Common myeloid progenitor, CD34-positive (primary cell): ENCODE measurements at places on chromosomes 13 and 19.
A peak's percentile ranks its signal among the peaks of the same experiment; 100 is the strongest.

DNA sequence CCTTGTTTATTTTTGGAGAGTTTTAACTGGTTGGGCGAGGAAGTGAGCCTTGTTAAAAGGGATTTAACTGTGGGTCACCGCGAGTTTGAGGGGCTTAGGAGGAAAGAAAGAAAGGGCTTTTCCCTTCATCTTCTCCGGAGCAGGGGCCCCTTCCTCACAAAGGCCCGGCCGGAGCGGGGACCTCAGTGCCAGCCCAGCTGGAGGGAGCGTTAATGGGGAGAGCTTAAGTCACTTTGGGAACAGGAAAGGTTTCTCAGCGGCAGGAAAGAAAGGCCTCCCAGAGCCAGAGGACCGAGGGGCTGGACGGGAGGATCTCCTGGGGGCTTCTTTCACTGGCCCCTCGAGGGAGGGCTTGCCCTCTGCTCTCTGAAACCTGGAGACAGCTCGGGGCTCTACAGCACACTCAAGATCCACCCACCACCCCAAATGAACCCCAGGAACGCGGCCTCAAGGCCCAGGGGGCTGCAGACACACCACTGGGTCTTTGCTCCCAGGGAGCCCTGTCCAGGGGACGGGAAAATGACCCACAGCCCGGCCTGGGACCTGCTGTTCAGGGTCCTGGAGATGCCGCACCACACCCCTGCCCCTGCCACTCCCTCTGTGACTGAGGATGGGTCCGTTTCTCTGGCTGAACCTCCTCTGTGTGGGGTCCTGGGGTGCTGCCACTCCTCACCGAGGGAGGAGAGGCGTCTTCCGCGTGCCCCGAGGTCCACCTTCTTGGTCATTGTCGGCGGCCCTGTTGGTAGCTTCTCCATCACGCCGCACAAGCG is 128.3 kb downstream of the URI1 start:
- H3K4me3 ChIP-seq, result no peak overlapping the region
- DNase-seq, result no peak
- H3K36me3 ChIP-seq, result no peaks in the 10 kb centered on the region
- H3K27me3 ChIP-seq, result no peaks in the 10 kb centered on the region
- H3K4me1 ChIP-seq, result peaks cover 7% of the 10 kb centered on the region

DNA sequence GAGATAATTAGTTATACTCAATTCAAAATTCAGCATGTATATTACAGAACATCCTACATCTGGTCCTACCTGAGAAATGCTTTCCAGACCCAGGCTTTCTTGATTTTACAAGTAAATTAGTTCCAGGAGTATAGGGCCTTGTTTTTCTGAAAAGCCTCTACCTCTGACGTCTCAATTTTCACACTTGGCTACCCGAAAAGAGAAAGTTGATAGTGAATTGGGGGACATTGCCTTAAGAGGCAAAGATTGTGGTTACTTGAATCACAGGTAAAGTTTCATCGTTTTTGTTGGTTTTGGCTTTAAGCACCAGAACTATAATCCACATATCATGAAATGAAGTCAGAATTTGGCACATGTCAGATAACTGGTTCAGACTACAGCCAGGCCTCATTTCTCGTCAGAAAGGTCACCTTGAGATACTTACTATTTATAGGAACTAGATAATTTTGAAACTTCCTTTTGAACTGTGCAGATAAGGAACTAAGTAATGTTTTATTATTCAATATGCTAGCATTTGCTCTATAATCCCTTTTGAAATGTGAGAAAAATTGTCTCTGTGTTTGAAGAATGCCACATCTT is 30.8 kb downstream of the FAM124A start:
- H3K36me3 ChIP-seq, result no peaks in the 10 kb centered on the region
- peak; percentile 11 for DNase-seq
- H3K4me3 ChIP-seq, result no peak overlapping the region
- no peaks in the 10 kb centered on the region for H3K27me3 ChIP-seq

DNA sequence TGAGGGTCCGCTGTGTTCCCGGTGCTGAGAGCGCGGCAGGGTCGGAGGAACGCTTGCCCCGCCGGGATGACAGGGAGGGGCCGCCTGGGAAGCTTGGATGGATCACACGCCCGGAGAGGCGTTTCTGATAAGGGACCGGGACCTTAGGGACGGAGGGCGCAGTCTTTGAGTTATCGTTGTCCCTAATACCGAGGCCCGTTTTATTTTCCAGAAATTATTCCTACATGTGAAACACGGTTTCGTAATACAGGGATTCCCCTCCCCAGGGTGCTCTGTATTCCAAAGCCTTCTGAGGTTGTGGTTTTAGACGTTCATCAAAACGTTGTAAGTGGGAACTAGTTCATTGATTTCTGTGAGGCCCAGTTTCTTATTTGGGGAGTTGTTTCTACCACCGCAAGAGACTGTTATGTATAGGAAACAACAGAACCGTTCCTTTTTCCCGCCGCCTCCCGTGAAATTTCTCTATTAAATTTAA is 752 bp downstream of the PDCD5 start:
- peak; percentile 39 for DNase-seq
- peaks cover 33% of the 10 kb centered on the region for H3K4me1 ChIP-seq
- peak overlapping the region; percentile 28 for H3K27ac ChIP-seq
- H3K4me3 ChIP-seq, result peak overlapping the region; percentile 44

DNA sequence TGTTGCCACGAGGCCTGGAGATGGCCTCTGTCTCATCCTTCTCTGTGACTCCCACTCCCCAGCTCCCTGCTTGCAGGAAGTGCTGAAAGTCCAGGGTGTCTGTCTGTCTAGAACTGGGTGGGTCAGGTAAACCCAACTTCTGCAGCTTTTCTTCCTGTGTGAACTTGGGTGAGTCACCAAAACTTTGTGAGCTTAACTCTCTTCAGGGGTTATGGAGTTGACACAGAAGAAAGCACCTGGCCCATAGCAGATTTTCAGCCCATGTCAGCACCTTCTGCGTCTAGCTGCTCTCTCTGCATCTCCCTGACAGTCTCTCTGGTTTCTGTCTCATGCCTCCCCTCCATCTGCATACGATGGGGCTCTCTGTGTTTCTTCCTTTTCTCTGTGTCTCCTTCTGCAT is 4.2 kb upstream of the CACNG7 start:
- no peaks in the 10 kb centered on the region for H3K36me3 ChIP-seq
- H3K4me3 ChIP-seq, result no peak overlapping the region
- H3K27ac ChIP-seq, result no peak overlapping the region
- H3K27me3 ChIP-seq, result peaks cover 61% of the 10 kb centered on the region
- DNase-seq, result no peak
- H3K4me1 ChIP-seq, result peaks cover 3% of the 10 kb centered on the region
